SW 1271 (cell line): ENCODE measurements at places on chromosomes 16 and 17.

DNA sequence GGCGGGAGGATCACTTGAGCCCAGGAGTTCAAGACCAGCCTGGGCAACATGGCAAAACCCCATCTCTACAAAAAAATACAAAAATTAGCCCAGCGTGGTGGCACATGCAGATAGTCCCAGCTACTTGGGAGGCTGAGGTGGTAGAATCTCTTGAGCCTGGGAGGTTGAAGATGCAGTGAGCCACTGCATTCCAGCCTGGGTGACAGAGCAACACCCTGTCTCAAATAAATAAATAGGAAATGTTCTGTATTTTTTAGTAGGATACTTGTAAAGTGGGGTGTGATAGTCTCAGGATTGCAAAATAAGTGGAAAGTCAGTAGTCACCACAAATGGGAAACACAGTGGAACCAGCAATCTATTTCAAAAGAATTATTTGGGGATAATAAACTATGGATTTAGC is 4.0 kb downstream of the RSPRY1 start:
- DNase-seq, result no peak

- DNase-seq, result no peak
Measured at GRCh38 chr17:77617516-77617915, 341.0 kb upstream of the TNRC6C start.

- DNase-seq, result no peak
Measured at GRCh38 chr17:66968916-66969315, 4.4 kb downstream of the CACNG4 start.

DNA sequence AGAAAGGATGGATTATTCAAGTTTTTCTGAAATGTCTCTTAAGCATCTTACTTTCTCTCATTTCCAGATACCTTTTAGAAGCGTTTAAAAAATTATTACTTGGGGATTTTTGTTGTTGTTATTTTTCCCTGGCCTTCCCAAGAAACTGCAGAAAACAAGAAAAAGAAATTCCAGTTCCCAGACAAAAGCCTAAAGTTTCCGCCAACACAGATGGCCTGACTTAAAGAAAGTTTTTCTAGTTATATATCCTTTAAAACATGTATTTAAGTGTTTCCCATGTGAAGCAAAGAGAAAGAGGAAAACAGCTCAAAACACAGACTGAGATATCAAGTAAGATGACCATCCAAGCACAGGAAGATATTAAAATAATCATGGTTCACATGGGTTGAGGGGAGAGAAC is 401.7 kb upstream of the MAF start:
- no peak for DNase-seq

DNA sequence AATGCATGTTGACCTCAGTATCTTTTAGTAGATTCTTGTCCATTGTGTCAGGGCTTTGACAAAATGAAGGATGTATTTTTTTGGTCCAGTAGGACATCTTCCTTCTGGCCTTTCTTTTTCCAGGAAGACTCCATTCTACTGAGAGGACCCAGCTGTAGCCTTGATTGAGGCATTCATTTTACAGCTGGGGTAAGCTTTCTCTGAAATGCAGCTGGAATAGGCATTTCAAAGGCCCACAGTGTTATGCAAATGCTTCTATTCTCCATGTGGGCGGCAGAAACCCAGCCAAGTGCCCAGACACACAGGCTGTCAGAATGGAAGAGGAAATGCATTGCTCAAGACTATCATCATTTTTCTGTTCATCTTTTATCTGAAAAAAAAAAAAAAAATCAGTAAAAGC is 629.0 kb upstream of the CDH8 start:
- no peak for DNase-seq

GRCh38 chr17:29880031-29880430 is 50.0 kb downstream of the SSH2 start:
- no peak for DNase-seq

- DNase-seq, result no peak
Measured at GRCh38 chr17:2090210-2090641, 35.3 kb downstream of the HIC1 start.

DNA sequence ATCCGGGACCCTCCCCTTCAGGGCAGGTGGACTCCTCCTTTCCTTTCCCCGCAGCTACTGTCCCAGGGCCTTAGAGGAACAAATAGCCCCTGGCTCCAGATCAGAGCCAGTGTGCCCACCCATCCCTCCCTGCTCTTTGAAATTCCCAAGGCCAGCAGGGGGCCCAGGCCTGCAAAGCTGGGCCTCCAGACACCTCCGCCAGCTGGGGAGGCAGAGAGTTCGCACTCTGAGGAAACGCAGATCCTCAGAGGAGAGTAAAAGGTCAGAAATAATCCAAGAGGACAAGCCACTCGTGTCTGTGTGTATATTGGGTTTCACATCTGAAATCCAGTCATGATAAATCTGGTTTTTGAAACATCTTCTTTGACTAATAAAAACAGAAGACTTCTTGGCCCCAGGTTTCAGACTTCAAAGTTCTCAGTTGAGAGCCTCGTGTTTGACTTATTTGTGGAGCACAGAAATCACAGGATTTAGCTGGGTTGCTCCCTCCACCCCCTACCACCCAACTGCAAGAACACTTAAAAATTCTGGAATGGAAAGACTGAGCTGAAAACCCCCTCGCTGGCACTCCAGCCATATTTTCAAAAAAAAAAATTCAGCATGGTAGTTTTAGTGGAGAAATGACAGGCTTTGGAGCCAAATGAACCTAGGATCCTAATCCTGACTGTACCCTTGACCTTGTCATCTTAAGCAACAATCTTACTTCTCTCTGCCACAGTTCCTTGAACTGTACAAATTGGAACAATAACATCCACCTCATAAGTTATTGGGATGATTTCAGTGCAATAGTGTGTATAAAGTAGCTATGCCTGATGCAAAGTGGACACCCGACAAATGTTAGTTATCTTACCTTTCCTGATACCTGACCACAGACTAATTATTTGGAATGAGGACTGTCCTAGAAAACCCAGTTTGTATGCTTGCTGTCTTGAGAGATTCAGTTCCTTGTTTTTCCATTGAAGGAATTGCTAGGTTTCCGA is 44.5 kb upstream of the TBX2 start:
- no peak for DNase-seq

GRCh38 chr16:50021544-50021943 is 3.5 kb upstream of the CNEP1R1 start:
- DNase-seq, result no peak
